ENCODE measurements at places on chromosomes 12 and 14.

DNA sequence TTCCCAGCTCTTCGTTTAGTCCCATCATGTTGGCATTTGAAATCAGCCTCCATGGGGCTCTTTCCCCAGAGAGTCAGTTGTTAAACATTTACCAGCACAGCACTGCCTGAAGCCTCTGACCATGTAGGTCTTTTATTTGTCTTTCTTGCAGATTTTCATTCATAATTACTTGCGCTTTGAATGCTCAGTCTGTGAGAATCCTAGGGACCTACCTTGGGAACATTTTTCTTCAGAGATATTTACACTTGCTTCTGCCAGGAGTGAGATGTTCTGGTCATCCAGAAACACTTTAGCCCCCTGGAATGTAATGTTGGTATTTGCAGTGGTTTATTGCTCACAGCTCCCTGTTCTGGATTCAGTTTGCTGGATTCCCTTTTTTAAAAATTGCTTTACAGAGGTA, 41.7 kb downstream of the RPH3A start:
- DNase-seq = no peak

GRCh38 chr12:52164624-52165023, 27.2 kb downstream of the KRT80 start:
- DNase-seq = no peak

GRCh38 chr12:93763746-93764147, 86.6 kb downstream of the CRADD start:
- no peak for DNase-seq

GRCh38 chr12:98532687-98533304, 17.4 kb downstream of the TMPO start:
- DNase-seq = peak; percentile 35

GRCh38 chr12:79531518-79531917, 159.2 kb downstream of the PAWR start:
- DNase-seq = no peak

DNA sequence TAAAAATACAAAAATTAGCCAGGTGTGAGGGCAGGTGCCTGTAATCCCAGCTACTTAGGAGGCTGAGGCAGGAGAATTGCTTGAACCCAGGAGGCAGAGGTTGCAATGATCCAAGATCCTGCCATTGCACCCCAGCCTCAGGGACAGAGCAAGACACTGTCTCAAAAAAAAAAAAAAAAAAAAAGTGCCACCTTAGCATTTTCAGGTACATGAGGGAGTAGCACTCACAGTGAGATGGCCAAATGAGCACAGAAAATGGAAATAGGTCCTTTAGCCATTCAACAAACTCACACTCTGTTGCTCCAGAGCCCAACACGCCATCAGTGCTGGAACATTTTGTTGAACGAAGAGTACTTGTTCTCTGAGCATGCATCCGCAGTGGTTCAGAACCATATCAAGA, 75.2 kb upstream of the MYL2 start:
- DNase-seq = no peak

DNA sequence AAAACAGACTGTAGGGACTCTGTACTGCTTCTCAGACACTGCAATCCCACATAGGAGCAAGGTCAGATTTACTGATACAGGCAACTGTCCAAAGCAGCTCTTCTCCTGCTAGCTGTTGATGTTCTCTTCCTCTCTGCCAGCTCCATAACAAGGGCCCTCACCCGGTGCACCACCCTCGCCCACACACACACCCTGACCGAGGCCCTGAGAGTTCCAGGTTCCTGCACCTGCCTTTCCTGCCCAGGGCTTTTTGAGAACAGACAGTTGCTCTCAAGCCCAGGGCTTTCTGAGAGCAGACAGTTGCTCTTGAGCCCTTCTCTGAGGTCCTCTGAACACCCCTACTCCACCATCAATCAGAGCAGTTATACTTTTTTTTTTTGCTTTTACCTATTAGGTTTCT, 233.8 kb upstream of the GARIN6 start:
- no peak for DNase-seq
